Activated T-helper 1 cell treated with anti-CD3 and anti-CD28 coated beads, Interleukin-2, amount 50 U/mL, for 16 hours (primary cell): ENCODE measurements at places on chromosomes 2 and 18.

- DNase-seq = no peak
Observed at GRCh38 chr2:139825726-139826125, 1045.5 kb upstream of the NXPH2 start.

DNA sequence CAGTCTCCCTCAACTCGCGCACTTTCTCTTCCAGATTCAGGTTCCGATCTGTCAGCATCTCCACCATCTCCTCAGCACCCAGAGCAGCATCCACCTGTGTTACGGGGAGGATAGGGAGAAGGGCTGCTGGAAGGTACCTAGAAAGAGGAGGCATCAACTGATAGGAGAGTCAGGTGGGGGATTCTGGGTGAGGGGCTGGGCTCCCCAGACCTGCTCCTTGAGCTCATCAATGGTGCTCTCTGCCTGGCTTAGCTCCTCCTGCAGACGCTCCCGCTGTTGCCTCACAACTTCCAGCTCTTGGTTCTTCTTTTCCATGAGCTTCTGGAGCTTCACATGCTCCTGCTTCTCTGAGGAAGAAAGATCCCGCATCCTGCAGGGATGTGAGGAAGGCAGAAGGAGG, 10.1 kb downstream of the DCTN1 start:
- no peak for DNase-seq

DNA sequence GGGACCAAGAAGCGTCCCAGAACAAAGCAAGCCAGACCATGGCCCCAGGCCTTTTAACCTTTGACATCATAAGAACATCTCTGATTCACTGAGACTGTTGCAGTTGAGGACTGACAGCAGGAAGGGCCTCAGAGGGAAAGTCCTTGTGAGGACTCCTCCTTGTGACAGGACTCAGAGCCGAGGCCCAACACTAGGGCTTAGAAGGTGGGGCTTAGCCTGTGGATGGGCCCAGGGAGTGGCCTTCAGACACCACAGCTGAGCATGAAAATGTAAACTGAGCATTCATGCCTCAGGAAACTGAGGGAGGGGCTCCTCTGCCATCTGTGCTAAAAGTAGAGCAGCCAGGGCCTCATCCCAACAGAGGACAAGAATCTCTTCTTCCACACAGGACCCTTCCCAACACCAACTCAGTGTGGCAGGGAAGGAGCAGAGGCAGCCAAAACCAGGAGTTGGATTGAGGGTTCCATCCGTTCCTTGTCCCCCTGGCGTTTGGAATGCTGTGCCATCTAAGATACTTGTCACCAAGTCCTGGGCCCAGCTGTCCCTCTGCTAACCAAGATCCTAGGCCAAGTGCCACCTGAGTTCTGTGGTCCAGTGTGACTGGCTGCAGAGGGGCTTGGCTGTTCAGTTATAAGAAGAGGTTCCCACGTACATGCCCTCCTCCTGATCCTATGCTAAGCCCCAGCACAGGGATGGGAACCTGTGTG, 37.5 kb upstream of the CAB39 start:
- no peak for DNase-seq

DNA sequence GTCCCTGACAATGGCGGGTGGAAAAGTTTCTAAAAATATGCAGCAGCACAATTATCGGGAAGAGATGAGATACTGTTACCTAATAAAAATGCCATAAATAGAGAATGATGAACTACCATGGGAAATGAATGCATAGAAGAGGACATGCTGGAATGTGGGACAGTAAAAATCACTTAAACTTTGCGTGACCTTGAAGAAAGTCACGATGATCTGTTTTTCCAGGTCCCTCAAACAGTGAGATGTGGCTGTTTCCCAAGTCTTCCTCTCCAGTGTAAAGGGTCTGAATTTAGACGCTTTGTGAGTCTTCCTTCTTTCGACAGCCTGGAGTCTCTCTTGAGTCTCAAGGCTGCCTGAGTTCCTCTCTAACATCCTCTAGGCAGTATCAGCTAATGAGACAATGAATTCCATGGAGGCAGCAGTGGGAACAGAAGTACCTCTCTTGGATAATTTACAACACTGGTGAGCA, 1.4 kb downstream of the CLUL1 start:
- no peak for DNase-seq

GRCh38 chr2:109275120-109276012, 146.4 kb downstream of the SH3RF3 start:
- no peak for DNase-seq

- no peak for DNase-seq
Observed at GRCh38 chr2:181307203-181307991, 149.8 kb upstream of the ITGA4 start.
